GM23248 (cell line): ENCODE measurements at places on chromosomes 4 and X. TPM values are rescaled to one million over a fixed set of nuclear protein-coding genes. Genes with fewer than 3 reads are reported as not detected.

Gene C4orf51
- polyA plus RNA-seq, result not detected in 2 replicates

Gene PNMA3
- polyA plus RNA-seq, result not detected in 2 replicates

Gene TGIF2LX
- polyA plus RNA-seq, result not detected in 2 replicates

Gene CDX4
- polyA plus RNA-seq, result not detected in 2 replicates

Gene PLXNB3
- 7.1 and 8.8 TPM in 2 replicates for polyA plus RNA-seq

Gene TSPAN6
- 36.5 and 37.8 TPM in 2 replicates for polyA plus RNA-seq

Gene CPLX1
- not detected in 2 replicates for polyA plus RNA-seq

Gene GABRG1
- 0.04 TPM in 1 of 2 replicates, not detected in the other for polyA plus RNA-seq

Gene TRIM61
- polyA plus RNA-seq, result 0.18 TPM in 1 of 2 replicates, not detected in the other

Gene PNMA6F
- polyA plus RNA-seq, result not detected in 2 replicates

Gene SH3RF1
- 53.8 and 55.5 TPM in 2 replicates for polyA plus RNA-seq

Gene ATP1B4
- polyA plus RNA-seq, result not detected in 2 replicates

Gene UNC5C
- not detected in 2 replicates for polyA plus RNA-seq

Gene NUDT10
- 0.37 and 0.43 TPM in 2 replicates for polyA plus RNA-seq

Gene STPG2
- polyA plus RNA-seq, result 0.19 TPM in 1 of 2 replicates, not detected in the other

Gene PNMA5
- polyA plus RNA-seq, result not detected in 2 replicates

Gene TMPRSS11D
- not detected in 2 replicates for polyA plus RNA-seq

DNA sequence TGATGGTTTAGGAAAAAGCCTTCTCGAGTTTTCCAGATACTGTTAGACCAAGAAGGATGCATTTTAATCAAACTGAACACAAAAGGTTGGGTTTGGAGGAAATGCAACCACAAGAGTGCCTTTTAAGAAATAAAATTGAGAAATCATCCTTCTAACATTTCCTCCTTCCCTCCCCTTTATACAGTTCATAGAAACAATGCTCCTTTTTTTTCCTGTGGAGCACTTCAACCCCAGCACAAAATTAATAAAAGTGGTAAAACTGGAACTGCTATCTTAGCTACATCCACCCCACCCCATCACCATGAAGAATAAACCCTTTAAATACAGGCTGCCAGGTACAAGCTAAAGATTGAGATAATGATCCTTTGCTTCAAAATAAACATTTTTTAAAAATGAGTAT is 211.1 kb downstream of the RELL1 start:
- DNase-seq, result no peak

- DNase-seq, result no peak
Observed at GRCh38 chr4:108175966-108176365, 7.2 kb upstream of the LEF1 start.

- no peak for DNase-seq
Observed at GRCh38 chr4:38278255-38278654, 318.1 kb downstream of the PTTG2 start.

DNA sequence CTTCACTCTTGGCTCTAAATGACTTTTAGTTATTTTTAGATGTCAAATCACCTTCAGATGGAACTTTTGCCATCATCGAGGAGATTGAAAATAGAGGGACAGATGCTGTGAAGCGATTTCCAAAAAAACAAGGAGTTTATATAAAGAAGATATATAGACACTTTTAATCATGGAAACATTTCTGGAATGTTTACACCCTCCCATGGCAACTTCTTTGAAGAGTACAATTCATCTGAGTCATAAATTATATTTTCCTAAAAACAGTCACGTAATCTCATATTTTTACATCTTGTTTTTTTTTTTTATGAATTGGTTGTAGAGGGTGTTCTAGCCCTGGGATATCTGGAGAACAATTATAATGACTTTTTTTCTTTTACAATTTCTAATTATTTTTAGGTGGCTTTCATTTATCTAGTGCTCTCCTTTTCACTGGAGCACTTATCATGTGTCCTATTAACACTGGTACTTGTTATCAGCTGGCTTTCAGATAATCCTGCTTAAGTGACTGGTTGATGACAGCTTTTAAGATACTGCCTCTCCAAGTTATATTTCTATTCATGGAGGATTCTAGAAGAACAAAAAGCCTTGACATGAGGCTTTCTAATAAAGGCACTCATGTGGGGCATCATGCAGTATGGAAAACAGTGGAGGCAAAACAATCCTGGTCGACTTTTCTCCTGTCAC is 24.9 kb downstream of the PCDH7 start:
- DNase-seq, result peak; percentile 7

GRCh38 chr4:57442831-57443291 is 332.7 kb upstream of the IGFBP7 start:
- peak; percentile 52 for DNase-seq

GRCh38 chrX:97402333-97402732 is 518.6 kb downstream of the RPA4 start:
- DNase-seq, result no peak

DNA sequence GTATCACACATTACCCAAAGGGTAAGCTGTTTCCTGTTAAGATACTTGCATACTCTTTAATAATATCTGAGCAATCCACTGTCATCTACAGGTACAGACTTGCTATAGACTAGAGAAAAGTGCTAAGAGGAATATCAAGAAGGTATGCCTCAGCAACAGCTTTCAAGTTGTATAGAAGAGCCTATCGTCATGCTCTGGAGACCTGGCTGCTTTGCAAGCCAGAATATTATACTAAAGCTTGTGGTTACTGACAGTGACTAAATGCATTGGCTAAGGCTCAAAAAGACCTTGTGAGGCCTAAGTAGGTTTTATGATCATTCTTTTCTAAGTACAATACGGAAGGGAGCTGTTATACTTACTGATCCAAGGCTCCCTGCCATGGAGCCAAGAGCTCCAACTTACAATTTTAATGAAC is 11.3 kb downstream of the LAMP2 start:
- peak; percentile 87 for DNase-seq

DNA sequence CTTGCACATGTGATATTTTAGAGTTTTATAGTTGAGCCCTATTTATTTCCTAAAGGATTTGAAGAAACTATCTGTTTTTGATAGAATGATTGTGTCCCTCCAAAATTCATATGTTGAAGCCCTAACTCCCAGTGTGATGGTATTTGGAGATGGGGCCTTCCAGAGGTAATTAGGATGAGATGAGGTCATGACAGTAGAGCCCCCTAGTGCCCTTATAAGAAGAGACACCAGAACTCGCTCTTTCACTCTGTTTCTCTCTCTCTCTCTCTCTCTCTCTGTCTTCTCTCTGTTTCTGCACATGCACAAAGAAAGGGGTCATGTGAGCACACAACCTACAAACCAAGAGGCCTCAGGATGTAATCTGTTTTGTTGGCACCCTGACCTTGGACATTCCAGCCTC is 921.9 kb upstream of the DIAPH2 start:
- DNase-seq, result no peak

GRCh38 chrX:20527558-20528011 is 260.9 kb upstream of the RPS6KA3 start:
- DNase-seq, result peak; percentile 57

GRCh38 chrX:132407691-132408090 is 81.1 kb downstream of the MBNL3 start:
- no peak for DNase-seq

DNA sequence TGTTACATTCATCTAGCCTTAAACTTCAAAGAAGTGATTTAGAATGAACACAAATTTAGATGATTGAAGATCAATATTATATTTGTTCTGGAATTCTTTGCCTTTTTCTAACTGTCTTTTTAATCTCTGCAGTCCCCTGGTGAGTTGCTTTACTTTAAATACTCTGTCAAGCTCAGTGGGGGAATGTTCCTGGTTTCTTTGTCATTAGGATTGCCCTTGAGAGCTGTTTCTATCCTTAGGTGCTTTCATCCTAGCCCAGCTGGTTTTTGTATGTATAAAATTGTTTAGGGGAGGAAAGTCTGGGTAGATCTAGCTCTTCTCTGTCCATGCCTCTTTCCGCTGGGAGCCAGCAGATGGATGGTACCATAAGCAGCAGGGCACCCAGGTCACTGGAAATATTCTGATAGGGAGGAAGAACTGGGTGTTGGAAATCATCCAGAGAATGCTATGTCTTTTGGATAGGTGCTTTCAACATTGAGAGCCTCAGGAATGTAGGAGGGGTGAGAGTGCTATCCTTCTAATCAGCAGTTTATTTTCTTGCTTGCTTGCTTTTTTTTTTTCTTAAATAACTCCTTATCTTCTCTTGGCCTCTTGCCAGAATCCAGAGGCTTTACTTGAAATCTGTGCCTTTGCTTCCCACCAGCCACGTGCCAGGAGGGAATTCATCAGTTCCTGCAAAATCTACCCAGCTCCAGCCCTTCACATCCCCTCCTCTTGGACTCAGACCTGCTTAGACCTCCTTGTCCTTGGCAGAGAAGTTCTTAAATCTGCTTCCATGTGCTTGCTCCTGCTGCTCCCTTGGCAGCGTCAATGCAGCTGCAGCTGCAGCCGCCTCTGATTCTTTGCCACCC is 215.3 kb upstream of the ANXA3 start:
- peak; percentile 29 for DNase-seq

- peak; percentile 62 for DNase-seq
Observed at GRCh38 chrX:134600714-134601113, 57.6 kb downstream of the PLAC1 start.

DNA sequence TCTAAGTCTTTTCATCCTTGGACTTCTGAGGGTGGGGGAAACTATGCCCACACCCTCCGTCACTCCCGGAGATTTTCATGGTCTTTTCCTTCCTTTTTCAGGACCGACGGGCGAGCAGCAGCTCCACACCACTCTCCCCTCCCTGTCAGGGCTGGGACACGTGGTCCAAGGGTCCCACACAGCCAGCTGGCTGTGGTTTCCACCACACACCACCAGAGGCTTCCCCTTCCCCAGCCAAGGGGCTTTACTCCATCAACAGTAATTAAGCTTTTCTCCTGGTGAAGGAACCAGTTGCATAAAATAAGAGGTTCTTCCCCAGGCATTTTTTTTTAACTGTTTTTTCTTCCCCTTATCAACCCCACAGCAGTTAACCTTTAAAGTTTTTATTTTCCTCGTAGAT is 453.9 kb downstream of the GPAT3 start:
- DNase-seq, result no peak

GRCh38 chr4:151743128-151743854 is 17.5 kb downstream of the GATB start:
- peak; percentile 14 for DNase-seq

GRCh38 chrX:37763400-37763799 is 16.5 kb upstream of the CYBB start:
- DNase-seq, result no peak

GRCh38 chrX:154795016-154795415 is 10.3 kb downstream of the MPP1 start:
- no peak for DNase-seq

- DNase-seq, result peak; percentile 92
Observed at GRCh38 chr4:153541456-153542096, 75.4 kb downstream of the TMEM131L start.

- DNase-seq, result peak; percentile 62
Observed at GRCh38 chrX:139739138-139739537, 31.2 kb upstream of the MCF2 start.

GRCh38 chr4:117874216-117874615 is 160.1 kb upstream of the NDST3 start:
- no peak for DNase-seq

DNA sequence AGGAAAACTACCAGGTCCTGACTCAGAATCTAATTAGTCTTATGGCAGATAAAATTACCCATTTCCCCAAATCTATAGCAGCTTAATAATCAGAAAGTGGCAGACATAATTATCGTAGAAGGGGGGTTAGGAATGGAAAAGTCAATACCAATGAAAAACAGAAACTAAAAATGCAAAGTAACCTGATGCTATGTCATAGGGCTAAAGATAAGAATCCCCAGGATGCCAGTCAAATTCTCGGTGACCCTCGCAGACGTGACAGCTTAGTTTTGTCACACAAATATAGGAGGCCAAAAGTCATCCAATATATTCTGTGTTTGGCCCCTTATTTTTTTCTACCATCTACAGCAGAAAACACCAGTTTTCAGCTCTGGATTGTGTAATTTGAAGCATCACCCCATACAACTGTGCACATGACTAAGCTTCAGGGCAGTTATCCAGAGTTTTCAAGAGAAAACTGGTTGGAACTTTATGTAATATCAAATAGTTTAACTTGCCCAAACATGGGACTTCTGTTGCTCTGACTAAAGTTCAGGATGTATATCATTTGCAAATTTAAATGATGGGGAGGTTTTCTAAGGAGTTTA is 30.9 kb downstream of the RASSF6 start:
- DNase-seq, result peak; percentile 87

- DNase-seq, result no peak
Observed at GRCh38 chrX:128436397-128437103, 384.3 kb upstream of the ACTRT1 start.

DNA sequence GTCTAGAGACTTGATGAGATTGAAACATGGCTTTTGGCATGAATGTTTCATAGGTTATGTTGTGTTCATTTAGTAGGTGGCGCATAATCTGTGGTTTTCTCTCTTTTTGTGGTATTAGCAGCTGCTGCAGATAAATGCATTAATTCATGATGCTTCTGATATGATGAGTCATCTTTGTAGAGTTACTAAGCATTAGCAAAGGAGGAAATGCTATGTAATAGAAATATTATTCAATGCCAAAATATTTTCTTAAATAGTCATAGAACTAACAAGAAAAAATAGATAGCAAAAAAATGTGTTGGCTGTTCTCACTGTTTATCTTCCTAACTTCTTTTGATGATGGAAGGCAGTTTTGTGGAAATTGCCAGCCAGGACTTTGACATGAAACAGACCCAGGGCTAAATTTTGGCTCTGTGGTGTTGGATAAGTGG is 3.6 kb downstream of the ZXDB start:
- peak; percentile 78 for DNase-seq

- no peak for DNase-seq
Observed at GRCh38 chrX:1597345-1598020, 6.1 kb downstream of the AKAP17A start.

- DNase-seq, result peak; percentile 68
Observed at GRCh38 chrX:17441965-17442364, 67.0 kb downstream of the NHS start.

GRCh38 chr4:147017081-147017480 is 71.4 kb upstream of the TTC29 start:
- peak; percentile 46 for DNase-seq

DNA sequence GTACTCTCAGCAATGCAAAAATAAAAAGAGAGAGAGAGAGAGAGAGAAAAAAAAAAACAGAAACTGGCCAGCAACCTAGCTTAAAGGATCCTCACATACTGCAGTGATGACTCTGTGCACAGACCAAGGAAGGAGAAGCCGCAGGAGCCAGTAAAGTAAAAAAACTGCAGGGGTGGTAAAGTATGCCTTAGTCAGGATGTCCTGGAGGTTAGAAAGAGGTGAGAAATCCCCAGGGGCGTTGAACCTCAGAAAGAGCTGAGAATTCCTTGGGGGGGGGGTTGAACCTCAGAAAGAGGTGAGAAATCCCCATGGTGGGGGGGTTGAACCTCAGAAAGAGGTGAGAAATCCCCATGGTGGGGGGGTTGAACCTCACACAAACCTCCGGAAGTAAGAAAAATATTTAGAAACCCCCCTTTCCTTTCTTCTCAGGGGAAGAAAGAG is 48.0 kb downstream of the MAGEA9 start:
- DNase-seq, result peak; percentile 59

DNA sequence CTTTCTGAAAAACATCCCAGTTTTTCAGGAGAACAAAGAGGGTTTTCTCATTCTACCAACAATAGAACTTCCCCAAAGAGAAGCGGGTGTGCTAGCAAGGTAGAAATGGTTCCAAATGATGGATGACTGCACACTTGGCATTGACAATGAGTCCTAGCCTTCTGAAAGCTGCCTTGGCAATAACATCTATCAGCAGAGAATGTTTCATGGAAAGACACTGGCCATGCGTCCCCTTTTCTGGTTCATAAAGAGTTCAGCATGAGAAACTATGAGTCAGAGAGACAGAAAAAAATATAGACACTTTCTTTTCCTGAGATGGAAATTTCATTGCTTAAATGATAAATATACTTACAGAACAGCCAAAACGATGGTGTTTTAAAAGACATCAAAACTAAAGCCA is 236.9 kb upstream of the PRKX start:
- DNase-seq, result no peak

- DNase-seq, result no peak
Observed at GRCh38 chr4:83212041-83212851, 72.4 kb downstream of the COQ2 start.
